A673 (cell line): ENCODE measurements at places on chromosomes 2 and 18.

GRCh38 chr2:82796132-82796531 lies 1662.9 kb downstream of the SUCLG1 start:
- DNase-seq, result no peak

GRCh38 chr2:223909001-223909741 lies 36.0 kb downstream of the WDFY1 start:
- DNase-seq, result no peak

- DNase-seq, result no peak
Observed at GRCh38 chr2:144430722-144431391, 89.1 kb downstream of the ZEB2 start.

DNA sequence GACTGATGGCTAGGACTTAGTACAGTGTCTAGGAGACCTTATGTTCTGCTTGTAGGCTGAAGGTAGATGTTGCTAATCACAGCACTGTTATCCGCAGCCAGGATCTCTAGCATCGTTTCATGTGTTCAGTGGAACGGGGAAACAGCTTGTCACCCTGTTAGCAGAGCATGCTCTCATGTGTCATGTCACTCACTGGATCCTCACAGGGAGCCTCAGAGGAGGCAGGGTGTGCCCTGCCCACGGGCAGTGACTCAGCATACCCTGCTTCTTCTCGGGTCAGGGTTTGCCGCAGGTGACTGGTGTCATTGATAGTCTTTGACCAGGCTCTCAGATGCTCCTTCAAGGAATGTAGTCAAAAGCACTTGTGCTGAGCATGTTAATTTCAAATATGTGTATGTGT lies 44.4 kb downstream of the RPIA start:
- no peak for DNase-seq

GRCh38 chr2:108981846-108982245 lies 7.2 kb downstream of the EDAR start:
- no peak for DNase-seq

DNA sequence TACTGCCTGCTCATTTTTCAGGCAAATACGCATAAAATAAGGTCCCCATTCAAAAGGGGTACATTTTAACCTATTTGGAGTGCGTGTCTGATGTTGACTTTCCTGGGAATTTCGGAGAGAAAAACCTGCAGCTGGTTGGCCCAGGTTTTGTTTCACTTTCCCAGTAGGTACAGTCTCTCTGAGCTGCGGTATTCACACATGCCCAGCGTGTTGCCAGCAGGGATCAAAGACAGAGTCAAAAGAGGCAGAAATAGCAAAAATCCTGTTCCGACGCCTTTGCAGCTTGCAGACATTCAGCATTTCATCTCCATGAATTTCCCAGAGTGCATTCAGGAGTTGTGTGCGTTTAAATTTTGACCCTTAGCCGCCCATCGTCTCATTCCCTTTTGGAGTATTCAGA lies 855.4 kb upstream of the CELF4 start:
- DNase-seq, result no peak

GRCh38 chr18:50621366-50621765 lies 61.5 kb downstream of the MAPK4 start:
- no peak for DNase-seq

- DNase-seq, result no peak
Observed at GRCh38 chr18:48623468-48624235, 84.8 kb downstream of the CTIF start.

DNA sequence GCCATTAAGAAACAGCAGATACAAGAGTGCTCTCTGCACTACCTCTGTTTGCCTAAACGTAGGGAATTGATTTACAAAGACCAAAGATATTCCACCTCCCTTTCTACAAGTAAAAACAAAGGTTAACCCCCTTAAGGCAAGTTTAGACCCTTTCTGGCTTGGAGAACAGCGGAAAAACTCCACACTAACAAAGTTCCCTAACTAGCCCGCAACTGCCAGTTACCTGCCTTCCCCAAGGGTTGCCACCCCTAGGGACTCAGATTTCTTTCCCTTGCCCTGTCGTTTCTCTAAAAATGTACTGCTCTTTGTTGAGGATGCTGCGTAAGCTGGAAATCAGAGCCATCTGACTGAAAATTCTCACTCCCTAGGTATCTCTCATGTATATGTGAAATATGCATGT lies 627.5 kb upstream of the SOX11 start:
- no peak for DNase-seq

DNA sequence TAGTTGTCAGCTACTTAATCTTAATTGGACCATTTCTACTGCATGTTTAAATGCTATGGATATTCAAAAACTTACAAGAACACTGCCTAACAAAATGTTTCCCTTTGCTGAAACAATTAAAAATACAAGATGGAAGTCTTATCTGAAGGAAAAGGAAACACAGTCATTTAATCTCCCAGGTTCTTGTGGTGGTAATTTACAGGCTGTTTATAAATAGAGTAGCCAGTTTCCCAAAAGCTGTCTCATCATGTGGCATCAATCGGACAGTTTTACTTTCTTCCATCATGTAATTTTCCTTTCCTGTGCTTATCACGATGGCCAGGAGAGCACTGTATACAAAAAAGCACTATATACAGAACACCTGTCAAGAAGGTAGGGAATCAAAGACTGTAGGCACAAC lies 368.1 kb downstream of the ZEB2 start:
- DNase-seq, result no peak

- peak; percentile 36 for DNase-seq
Observed at GRCh38 chr18:55318951-55319441, 269.0 kb downstream of the TCF4 start.

DNA sequence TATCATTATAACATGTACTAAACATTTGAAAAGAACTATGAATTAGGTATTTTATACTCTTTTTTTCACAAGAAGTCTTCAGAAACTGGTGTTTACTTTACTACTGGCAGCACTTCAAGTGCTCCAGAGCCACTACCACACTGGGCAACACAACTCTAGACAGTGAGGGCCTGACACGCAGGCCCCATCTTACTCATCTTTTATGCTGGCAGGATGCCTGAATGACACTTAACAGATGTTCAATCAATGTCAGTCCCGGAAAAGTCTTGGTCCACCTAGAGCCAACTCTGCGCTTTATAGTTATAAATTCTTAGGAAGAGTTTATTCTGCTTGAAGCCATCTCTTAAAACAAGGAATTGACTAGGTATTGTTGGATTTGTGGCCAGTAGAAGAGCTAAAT lies 8.7 kb upstream of the WIPF1 start:
- peak; percentile 32 for DNase-seq

- no peak for DNase-seq
Observed at GRCh38 chr2:146108993-146109392, 1589.1 kb upstream of the ZEB2 start.

- no peak for DNase-seq
Observed at GRCh38 chr2:224069172-224069571, 30.1 kb upstream of the SERPINE2 start.

GRCh38 chr2:9422321-9423099 lies 818 bp downstream of the ITGB1BP1 start:
- peak; percentile 37 for DNase-seq

GRCh38 chr18:36203360-36203895 lies 16.1 kb downstream of the MOCOS start:
- DNase-seq, result no peak

DNA sequence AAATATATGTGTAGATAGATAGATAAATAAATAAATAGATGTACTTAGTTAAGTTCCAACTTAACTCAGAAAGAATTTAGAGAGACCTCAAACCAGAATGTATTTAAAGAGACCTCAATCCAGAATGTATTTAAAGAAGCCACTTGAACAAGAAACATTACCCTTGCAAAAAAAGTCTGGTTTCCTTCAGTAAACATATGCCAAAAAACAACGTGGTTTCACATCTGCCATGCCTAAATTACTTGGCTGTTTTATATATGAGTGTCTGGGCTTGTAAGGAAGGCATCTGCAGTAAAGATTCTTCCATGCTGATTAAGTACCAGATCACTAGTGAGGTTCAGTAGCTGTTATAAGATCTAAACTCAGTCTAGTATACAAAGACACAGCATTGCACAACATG lies 29.1 kb upstream of the RPE start:
- no peak for DNase-seq

GRCh38 chr18:58113337-58113736 lies 69.3 kb downstream of the NEDD4L start:
- no peak for DNase-seq

- no peak for DNase-seq
Observed at GRCh38 chr18:54957996-54958395, 1.3 kb downstream of the CCDC68 start.

DNA sequence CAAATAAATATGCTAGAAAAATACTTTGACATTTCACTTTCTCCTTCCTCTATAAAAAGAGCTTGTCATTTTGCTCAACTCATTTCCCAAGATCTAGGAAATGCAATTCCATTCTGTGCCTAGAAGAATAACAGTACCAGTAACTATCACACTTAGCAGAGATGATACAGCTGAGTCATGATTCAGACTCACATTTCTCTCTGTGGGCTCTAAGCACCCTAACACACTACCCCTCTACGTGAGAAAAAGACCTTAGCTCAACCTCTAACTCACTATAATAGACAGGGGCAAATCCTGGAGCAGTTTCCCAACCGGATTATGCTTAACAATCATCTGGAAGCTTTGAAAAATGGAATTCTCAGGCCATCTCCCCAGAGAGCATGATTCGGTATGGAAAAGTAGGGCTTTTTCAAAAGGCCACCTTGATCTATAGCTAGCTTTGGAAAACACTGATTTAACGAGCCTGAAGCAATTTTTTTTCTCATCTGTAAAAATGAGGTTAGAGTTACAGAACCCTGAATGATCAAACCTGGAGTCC lies 1312.3 kb upstream of the PIK3C3 start:
- DNase-seq, result no peak

DNA sequence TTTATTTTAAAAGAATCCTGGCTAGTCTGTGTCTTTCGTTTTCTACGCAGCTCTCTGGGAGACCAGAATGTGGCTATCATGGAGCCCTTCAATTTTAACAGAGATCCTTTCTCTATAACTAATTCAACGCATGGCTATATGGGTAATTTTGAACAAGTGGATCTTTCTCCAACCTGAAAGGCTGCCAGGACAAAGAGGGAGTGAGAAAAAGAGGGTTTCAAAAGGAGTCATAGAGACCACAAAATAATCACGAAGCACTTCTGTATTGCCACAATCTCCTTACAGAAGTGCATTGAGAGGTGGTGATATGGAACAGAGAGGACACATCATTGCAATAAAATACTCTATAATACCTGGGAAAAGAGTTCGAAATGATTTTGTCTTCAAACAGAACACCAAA lies 21.7 kb upstream of the CDH2 start:
- no peak for DNase-seq

DNA sequence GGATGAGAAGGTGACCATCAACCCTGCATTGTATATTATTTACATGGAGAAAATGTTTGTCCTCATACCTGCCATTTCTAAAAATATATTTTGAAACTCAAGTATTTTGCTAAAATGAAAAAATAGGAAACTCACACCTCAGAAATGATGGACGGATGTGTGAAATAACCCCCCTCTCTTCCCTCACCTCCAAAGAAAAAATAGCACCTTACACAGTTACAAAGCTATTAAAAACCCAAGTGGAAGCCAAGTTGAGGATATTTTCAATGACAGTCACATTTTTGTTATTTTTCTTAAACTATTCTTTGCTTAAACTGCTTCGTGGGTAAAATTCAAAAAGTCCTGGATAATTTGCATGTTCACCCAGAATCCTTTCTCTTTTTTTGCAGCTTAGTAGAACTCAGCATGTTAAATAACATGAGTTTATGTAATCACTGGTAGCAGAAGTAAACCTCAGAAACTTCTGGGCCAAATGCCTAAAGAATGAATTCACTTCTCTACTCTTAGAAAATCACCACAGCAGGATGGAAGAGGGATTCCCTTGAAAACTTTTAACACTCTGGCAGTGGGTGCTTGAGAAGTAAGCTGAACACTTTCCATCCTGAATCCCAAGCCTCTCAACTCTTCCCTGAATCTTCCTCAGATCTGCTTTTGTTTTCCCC lies 768 bp downstream of the DSC1 start:
- no peak for DNase-seq

DNA sequence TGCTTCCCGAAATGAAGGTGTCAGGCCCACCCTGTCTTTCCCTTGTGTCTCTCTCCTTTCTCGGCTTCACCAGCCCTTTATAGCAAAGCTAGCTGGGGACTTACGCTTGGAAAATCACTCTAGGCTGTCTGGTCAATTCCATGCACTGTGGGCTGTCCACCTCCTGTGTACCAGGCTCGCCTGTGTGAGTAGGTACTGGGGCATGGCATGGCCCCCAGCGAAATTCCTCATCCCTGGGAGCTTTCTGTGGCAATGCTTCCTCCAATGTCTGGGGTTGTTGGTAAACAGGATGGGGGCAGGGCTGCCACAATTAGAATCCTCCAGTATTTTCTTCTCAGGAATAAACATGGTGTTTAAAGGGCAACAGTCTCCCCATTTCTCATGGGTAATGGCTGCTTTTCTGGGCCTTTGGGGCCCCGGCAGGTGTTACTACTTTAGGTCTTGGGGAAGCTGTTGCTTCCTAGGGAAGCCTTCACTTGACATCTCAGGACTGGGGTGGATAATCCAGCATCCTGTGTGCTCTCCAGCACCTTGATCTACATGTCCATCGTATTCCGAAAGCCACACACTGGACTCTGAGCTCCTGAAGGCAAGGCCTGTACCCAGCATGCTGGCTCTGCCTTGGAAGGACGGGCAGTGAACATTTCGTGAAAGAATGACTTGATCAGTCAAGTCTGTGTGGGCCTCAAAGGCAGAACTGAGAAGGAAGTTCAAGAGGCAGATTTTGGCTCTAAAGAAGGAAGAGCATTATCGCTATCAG lies 21.1 kb downstream of the RHOB start:
- DNase-seq, result no peak

- peak; percentile 55 for DNase-seq
Observed at GRCh38 chr2:110167326-110168000, 37.4 kb downstream of the NPHP1 start.

DNA sequence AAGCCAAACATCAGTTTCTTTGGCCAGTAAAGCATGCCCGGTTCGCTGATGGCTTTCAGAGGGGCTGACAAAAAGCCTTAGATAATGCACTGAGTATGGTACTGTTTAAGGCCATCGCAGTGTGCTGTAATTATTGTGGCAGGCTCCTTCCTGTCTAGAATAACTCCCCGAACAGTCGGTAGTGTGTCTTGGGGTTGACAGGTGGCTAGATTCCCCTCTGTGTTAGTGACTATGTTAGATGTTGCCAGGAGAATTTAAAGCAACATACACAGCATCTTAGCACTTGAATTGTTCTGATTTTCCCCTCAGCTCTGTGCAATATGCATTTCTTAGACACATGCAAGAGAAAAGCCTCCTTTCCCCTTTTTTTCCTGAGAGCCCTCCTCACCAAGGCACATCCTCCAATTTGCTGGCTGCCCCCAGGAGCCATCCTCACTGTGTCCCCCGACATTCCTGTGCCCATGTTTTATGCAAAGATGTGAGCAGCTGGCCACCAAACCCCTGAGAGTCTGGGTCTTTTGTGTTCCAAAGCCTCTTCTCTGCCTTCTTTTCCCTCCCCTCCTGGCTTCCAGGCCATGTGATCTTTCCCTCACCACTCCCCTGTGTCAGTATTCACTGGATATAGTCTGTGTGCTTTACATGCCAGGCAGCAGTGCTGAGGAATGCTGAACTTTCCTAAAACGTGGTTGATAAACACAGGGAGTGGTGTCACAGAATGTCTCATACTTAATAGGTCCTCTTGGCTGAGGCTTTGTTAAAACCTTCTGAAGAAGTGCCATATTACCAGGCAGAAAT lies 331.5 kb downstream of the HRH4 start:
- DNase-seq, result no peak
